ELR (cell line): ENCODE measurements at places on chromosomes 5 and 9.
A peak's percentile ranks its signal among the peaks of the same experiment; 100 is the strongest.

DNA sequence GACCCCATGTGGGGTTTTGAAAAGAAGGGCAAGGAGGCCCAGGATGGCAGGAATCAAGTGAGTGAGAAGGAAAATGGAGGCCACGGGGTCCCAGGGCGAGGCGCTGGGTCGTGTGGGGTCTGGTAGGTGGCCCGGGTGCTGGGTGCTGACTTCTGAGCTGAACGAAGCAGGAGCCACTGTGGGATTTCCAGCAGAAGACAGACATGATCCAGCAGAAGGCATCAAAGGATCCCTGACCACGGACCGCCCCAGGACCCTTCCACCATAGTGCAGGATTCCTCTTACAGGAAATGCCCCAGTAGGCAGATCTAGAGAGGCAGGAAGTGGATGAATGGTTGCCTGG, 106.7 kb downstream of the ADAMTS2 start:
- DNase-seq: no peak

- no peak for DNase-seq
Observed at GRCh38 chr5:69212022-69212421, 22.6 kb downstream of the CENPH start.

- DNase-seq: peak; percentile 32
Observed at GRCh38 chr5:82494942-82495341, 216.8 kb upstream of the RPS23 start.

DNA sequence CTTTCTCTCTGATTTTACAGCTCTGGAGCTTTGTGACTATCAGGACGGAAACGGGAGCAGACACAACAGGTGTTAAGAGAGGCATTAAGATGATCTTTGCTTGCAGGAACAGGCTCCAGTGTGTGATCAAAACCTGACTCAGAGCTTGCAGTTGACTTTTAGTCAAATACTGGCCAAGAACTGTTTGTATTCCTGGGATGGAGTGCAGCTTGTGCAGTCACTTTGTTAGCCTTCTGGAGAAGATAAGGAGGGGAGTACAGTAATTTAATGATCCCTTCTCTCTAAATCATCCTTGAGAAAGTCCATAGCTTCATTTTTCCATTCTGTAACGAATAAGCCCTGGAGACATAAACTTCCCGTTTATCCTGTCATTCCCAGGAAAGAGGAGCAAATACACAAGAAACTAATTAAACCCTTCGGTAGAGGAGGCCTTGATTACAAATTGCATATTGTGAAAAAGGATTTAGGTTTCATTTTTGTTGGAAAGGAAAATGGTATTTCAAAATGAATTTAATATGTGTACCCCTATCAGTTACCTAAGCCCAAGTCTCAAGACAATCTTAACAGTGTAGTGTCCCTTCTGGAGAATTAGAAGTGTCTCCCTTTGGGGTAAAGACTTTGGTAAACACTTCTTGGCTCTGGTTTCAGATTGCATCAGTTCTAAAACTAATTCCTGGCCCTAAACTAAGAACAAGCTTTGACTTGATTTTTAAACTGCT, 3.1 kb upstream of the STOM start:
- DNase-seq: peak; percentile 44

DNA sequence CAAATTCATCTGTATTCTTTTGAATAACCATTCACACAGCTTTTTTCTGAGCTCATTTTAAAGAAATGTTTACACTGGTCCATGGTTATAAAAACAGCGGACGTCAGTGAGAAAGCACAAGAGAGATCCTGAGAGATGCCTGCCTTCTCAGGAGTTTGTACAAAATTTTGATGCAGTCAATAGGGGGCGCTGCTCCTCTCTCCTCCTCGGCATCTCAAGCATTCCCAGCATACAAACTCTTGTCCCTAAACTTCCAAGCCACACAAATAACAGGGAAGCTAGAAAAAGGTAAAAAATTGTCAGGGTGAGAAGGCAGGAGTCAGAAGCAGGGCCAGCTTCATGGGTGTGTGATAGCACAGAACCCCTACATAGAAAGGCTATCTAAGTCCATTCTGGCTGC, 11.2 kb upstream of the CCDC152 start:
- peak; percentile 10 for DNase-seq

GRCh38 chr5:179281694-179282093, 63.6 kb downstream of the ADAMTS2 start:
- DNase-seq: no peak

DNA sequence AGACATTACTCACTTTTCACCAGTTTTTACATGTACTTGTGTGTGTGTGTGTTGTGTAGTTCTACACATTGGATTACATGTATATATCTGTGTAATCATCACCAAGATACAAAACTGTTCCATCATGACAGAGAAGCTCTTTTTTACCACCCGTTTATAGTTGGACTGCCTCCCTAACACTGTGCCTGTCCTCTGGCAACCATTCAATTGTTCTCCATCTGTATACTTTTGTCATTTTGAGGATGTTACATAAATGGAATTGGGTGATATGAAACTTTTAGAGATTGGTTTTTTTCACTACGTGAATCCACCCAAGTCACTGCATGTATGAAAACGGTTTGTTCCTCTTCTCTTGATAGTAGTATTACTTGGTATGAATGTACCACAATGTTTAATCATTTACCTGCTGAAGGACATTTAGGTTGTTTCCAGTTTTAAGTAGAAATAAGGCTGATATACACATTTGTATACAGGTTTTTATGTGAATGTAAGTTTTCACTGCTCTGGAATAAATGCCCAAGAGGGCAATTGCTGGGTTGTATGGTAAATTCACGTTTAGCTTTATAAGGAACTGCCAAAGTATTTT, 126.2 kb downstream of the MAPKAP1 start:
- no peak for DNase-seq

DNA sequence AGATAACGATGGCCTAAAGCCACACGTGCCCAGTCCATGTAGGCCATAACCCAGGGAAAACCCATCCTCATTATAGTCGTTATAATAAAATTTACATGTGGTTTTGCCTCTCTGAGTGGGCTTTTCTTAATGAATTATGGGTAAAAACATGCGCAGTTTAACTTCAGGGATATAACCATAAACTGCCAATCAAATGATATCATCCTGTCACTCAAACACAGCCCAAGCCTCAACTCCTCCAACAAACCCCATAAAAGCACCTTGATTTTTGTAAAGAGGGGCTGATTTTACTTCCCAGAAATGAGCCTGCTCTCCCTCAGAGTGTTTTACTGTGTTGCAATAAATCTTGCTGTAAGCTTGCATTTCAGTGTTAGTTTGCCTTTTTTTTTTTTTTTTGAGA, 15.8 kb upstream of the SETX start:
- no peak for DNase-seq

DNA sequence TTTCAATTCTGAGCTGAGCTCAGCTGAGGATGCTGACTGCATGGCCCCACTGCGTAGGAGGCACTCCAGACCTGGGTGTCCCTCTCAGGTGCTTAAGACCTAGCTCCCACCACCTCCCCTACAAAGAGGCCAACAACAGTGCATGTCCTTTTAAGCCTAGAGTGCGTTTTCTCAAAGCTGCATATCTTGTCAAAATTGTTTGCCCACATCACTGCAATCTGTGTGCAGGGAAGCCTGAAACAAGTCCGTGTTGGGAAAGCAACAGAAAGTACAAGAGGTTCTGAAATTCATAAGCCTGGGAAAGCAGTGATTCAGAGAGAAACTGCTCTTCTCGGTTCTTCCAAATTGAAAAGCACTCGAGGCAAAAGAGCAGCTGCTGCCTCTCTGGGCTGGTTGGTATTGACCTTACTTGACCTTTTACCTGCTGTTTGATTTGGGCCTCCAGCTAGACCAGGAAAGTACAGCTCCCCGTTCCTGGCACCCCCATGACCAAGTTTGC, 238.4 kb downstream of the NR2F1-AS1 start:
- DNase-seq: no peak

DNA sequence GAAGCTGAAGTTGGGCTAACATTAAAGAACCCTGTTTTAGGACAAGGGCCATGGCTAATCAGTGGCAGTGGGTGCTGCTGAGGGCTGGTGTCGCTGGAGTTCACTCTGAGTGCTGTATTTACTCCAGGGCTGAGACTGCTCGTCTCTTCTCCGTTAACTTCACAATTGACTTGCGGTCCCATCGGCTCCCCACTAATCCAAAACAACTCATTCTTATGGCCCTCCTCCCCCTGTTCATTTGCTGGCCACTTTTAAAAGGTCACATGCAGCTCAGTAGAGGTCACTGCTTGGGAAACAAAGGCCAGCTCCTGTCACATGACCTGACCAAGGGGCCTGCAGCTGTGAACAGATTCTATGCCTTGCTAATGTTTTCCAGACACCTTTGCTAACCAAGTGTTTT, 38.4 kb downstream of the PTCH1 start:
- no peak for DNase-seq

- no peak for DNase-seq
Observed at GRCh38 chr5:4551034-4551433, 589.1 kb upstream of the ADAMTS16 start.

DNA sequence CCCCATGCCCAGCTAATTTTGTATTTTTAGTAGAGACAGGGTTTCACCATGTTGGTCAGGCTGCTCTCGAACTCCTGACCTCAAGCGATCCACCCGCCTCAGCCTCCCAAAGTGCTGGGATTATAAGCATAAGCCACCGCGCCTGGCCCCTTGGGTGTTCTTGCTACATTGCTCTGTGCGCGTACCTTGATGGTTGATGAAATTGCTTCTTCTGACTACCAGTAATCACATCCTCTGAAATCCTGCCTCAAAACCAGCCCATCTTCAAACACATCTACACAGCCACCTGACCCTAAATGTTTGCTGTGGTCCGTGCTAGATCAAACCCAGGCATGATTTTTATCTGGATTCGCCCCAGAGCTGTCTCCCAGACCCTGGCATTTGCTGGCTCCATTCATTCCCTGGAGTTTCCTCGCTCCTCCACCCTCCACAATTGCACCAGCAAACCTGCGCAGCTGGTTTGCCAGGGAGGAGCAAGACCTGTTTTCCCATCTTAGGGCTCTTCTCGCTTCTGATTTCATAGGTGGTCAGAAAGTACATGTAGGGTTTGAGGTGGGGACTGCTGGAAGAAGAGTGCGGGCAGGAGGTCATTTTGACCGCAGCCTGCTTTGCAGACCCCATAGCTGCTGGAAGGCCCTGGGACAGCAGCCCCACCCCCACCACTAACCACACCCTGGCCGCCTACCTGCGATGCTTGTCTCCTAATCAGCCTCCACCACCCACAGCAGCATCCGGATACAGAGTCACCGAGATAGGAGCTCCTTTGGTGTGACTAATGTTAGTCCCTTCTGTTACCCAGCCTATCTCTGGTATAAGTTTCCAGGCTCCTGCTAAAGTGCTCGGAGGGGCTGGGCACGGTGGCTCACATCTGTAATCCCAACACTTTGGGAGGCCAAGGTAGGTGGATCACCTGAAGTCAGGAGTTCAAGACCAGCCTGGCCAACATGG, 22.7 kb downstream of the SWI5 start:
- no peak for DNase-seq

DNA sequence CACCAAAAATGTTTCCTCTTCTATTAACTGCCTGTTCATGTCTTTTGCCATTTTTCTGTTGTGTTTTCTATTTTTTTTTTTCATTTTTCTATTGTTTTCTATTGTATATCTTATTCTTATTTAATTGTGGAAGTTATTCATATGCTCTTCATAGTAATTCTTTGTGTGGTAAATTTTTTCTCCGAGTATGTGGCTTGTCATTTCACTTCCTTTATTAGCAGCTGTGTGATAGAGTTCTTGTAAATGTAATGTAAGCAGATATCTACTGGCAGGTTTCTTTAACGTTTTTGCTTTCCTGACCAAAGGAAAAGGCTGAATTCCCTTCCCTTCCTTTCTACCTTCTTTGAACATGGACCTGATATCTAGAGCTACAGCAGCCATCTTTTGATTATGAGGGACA, 5.8 kb upstream of the PLPP1 start:
- DNase-seq: no peak

DNA sequence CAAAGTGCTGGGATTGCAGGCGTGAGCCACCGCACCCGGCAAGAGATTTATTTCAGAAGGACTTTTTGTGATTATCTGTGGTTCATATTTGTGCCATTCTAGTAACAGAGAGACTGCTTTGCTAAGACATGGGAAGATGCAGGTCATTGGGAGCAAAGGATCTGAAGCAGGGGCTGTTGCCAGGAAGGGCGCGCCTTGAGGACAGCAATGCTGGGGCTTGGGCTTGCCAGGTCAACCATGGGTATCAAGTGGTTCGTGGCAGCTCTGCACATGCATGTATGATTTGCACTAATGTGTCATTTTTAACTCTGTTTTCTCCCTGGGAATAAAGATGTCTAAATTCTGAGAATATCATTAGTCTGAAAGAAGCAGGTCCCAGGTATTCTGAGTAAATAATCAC, 17.0 kb downstream of the ADAMTS2 start:
- DNase-seq: no peak

- no peak for DNase-seq
Observed at GRCh38 chr9:134178394-134178767, 14.0 kb upstream of the RNU6ATAC start.

DNA sequence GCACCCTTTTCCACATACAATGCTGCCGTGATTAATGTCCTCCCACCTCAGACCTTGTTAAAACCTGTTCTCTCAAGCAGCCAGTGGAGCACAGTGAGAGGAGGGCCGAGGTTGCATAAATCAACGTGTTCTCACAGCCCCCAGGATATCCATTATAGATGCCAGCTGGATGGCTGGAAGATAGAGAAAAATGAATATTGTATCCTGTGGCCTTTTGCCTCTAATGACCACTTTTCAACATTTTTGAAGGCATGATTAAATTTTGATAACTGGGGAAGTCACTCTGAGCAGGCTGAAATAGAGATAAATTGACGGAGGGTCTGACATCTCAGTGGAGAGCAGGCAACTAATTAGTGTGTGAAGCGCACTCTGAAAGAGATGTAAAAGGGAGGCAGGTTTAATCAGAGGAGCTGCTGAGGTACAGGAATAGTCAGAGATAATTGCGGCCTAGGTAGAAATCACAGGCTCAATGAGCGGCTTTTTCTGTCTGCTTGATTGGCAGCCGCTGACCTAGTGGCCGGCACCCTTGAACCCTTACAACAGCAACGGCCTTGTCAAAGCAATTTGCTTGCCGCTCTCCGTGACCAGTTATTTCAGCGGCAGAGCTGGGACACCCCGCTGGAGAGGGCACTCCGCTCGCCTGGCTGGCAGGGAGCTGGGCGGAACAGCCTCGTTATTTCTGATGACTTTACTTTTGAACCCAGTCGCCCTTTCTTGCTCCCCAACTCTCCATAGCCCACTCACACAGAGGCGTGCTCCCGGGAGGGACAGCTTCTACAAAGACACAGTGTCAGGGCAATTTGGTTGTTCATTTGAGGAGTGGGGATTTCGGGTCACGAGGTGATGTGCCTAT, 560.7 kb downstream of the PSAT1 start:
- DNase-seq: no peak

GRCh38 chr9:6632516-6633183, 12.9 kb downstream of the GLDC start:
- no peak for DNase-seq

GRCh38 chr9:114202849-114203248, 47.5 kb downstream of the COL27A1 start:
- no peak for DNase-seq

- DNase-seq: no peak
Observed at GRCh38 chr9:114029311-114030170, 48.6 kb downstream of the AMBP start.
